Activated CD4-positive, alpha-beta T cell treated with anti-CD3 and anti-CD28 coated beads, Interleukin-2, amount 50 U/mL, for 16 hours (primary cell): ENCODE measurements at places on chromosomes 4 and X.

GRCh38 chrX:21659320-21659719 is 1.2 kb upstream of the KLHL34 start:
- DNase-seq: no peak

DNA sequence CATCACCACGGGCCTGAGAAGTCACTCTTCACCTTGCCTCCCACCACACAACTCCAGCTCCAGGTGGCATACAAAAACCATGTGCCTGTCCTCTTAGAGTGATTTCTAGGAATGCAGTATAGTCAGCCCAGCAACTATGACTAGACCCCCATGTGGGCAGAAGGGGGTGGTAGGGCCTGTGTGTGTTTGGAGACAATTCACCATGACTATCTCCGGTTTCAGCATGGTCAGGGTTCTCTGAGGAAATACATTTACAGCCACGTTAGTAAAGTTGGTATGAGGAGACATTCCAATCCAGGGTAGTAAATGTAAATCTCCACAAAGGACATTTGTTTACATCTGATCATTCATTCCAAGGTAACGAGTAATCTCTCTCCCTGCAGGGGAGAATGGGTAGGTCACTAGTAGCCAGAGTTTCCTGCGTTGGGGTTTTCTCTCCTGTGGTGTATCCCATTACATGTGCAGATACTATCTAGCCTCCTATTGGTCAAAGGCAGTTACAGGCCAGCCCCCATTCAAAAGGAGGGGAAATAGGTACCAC is 4.2 kb upstream of the MTMR1 start:
- DNase-seq: no peak

- no peak for DNase-seq
Measured at GRCh38 chrX:74506317-74507115, 85.2 kb downstream of the SLC16A2 start.

- DNase-seq: no peak
Measured at GRCh38 chr4:23278845-23279244, 586.1 kb downstream of the GBA3 start.

GRCh38 chr4:16067515-16067914 is 16.3 kb downstream of the PROM1 start:
- no peak for DNase-seq

- DNase-seq: no peak
Measured at GRCh38 chrX:120242813-120243212, 7.8 kb upstream of the ZBTB33 start.
